ENCODE measurements at places on chromosomes 2 and 18.

DNA sequence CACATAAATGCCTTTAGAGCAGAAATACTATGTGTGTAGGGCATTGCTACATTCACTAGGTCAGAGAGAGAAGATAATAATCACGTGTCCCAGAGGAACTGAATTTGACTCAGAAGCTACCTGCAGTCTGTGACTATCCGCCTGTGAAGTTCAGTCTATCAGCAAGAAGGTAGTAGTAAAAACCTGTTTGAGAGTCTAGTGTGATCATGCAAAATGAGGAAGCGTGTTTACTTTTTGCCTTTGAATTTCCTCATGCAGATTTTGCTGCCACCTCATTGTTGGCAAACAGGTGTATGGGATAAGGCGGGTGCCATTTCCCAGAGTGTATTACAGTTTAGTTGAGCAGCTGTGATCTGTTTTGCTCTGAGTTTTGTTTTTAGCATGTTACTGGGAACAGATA lies 403.9 kb upstream of the FANCL start:
- no peak for DNase-seq

- no peak for DNase-seq
Observed at GRCh38 chr2:68907232-68907919, 36.2 kb upstream of the BMP10 start.

- no peak for DNase-seq
Observed at GRCh38 chr2:145138626-145139025, 618.7 kb upstream of the ZEB2 start.

GRCh38 chr2:113157118-113157896 lies 16.5 kb upstream of the PSD4 start:
- DNase-seq, result peak; percentile 55

DNA sequence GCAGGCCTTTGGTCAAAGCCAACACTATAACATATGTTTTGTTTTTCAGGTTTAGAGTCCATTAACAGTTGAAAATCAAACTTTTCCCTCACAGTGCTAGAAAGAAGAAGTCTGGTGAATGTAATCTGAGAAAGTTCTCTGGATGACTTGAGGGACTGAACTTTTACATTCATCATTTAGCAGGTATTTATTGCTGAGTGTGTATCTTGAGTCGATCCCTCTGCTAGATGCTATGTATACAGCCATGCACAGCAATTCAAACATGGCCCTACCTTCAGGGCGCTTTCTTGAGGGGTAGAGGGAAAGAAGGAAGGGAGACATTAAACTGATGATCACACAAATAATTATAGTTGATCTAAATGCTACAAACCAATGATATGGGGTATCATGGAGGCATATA lies 89.6 kb downstream of the CLHC1 start:
- DNase-seq, result no peak

DNA sequence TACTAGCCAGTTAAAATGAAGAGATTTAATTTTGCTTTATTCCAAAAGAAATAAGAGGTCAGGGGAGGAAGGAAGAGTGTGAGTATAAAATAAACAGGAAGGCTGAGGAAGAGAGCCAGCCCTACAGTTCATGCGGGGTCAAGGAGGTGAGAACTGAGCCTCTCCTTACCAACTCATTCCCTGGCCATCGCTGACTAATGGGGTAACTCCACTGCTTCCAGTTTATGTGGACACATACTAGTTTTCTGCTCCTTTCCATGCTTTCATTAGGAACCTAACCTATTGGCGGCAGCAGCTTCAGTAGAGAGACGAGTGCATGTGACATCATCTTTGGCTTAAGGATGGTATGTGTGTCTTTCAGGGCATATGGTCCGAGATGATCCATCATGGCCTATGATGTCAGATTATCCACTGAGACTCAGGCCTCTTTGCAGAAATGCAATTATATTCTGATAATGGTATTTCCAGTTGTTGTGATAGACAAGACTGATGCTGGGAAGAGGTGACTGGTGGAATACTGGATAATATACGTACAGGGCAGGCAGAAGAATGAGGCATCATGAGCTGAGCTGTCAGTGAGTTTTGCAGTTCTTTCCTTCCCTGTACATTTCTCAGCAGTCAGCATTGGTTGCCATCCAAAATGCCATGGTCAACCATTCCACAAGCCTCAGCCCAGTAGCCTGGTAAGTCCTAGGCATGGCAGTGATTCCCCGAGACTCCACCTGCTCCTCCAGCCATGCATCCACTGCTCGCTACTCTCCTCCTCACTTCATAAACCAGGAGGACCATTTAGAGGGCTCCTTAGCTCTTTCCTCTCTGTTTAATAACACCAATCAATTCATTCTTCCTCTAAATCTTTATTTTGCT lies 184.6 kb upstream of the OSR1 start:
- no peak for DNase-seq

DNA sequence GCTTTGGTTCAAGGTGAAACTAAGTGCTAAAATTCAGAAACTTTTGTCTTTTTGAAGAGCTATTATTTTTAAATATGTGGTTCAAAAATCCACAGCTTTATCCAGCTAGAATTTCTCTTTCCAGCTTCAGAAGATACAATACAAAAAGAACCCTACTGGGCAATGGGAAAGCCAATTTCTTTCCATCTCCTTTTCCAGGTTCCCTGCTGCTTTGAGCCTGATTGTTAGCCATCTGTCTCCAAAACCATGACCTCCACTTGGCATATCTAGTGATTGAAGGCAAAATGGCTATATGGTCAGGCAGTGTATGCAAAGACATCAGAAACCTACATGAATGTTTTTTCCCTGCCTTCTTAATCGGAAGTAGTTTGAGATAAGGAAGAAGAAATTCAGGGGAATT lies 134.1 kb downstream of the KCNH7 start:
- no peak for DNase-seq

- no peak for DNase-seq
Observed at GRCh38 chr2:204696124-204696523, 150.8 kb downstream of the PARD3B start.

- DNase-seq, result no peak
Observed at GRCh38 chr2:180495606-180496005, 484.8 kb upstream of the UBE2E3 start.

DNA sequence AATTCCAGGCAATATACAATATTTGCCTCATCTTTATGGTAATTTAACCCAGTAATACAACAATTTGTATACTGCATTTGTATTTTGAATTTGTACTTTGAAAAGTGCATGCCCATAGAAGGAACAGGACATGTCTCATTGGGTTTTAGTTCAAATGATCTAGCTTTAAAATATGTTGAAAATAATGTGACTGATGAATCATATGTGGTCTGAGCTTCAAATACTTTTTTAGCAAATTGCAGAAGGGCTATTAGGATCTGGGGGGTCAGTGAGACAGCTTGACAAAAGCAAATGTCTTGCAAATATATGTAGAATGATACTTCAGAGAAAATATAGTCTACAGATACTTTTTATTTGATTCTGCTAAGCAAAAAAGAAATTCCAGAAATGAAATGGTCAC lies 248.9 kb downstream of the DCC start:
- no peak for DNase-seq

- DNase-seq, result no peak
Observed at GRCh38 chr2:101199251-101199791, 48.1 kb upstream of the TBC1D8 start.

DNA sequence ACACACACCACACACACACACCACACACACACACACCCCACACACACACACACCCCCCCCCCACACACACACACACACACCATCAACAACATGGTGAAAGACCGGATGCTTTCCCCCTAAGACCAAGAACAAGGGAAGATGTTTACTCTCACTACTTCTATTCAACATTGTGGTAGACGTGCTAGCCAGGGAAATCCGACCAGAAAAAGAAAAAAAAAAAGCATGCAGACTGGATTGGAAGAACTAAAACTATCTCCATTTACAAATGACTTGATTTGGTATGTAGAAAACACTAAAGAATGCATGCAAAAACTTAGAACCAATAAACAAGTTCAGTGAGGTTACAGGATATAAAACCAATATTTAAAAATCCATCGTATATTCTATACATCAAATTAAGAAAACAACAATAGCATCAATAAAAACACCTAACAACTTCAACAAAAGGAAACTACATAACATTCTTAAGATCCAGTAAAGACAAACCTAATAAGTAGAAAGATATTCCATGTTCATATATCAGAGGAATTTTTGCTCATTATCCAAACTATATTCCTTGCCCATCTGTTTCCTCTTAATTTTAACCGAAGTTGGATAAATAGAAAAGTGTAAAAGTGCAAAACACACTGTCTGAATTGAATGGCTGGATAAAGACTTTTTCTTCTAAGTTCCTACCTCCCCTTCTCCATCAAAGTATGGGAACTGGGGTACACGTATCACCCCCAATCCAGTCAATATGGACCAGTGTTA lies 51.5 kb upstream of the RNU4ATAC start:
- DNase-seq, result no peak

GRCh38 chr2:221570321-221570935 lies 1.7 kb downstream of the EPHA4 start:
- DNase-seq, result no peak

GRCh38 chr2:105683011-105683492 lies 61.7 kb upstream of the NCK2 start:
- DNase-seq, result no peak

GRCh38 chr2:232838406-232838874 lies 31.6 kb upstream of the SNORC start:
- peak; percentile 66 for DNase-seq

DNA sequence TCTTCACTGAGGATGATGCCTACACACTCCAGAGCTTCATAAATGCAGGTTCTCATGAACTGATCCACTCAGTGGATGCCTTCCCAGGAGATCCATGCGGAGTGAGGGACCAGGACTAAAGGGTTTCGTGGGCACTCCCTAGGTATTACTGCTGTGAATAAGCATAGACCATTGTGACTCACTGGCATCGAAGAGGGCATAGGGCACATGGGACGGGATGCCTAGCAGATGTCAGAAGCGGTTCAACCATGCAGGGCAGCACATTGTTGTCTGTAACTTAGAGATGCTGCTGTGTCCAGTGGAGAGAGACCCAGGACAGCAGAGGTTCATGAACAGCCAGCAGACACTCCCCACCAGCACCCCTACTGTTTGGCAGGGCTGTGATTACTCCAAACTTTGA lies 17.2 kb downstream of the GKN2 start:
- no peak for DNase-seq

DNA sequence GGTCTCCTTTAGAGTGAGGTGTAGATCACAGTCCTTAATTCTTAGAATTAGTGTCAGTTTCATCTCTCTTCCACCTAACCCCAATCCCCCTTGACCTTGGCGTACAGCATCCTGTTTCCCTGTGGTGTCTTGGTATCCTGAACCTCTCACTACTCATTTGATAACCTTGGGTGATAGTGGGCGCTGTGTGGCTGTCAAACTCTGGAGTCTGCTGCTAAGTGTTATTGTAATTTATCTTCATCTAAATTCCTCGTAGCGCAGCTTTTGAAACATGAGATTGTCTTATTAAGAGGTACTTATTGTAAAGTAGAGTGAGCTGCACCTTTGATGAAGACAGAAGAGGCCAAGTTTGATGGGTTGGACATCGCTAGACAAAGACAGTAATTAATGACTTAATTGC lies 222.6 kb upstream of the SPRED2 start:
- DNase-seq, result no peak

GRCh38 chr2:208024091-208024490 lies 1.2 kb downstream of the PLEKHM3 start:
- no peak for DNase-seq

DNA sequence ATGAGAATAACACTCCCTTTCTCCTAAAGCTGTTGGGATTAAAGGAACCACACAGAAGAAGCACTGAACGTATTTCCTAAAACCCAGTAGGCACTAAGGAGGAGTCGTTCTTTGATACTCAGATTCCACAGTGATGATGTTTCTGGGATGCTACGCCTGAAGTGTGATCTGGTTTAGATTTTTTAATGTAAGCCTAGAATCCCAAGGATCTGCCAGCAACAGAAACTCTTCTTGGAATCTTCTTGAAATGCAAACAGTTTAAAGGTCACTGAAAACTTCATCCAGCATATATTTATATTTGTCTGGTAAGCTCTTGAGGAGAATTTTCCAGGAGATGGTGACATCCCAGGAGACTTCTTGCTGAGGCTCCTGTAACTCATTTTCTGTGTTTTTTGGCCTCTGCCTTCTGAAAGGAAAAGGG lies 247.6 kb upstream of the TRIB2 start:
- no peak for DNase-seq

DNA sequence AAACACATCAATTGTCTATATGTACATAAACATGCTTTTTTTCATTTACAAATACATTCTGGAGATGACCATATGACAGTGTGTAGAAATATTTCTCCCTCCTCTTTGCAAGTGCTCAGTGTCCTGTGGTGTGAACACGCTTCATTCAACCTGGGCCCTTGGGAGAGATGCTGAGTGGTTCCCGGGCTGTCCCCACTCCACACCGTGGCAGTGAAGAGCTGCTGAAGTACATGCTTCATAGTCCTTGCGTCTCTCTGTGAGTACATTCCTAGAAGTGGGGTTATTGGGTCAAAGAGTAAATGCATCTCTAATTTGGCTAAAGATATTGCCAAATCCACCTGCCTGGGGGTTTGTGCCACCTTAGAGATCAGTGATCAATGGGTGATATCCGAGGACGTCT lies 6.5 kb upstream of the GPR35 start:
- DNase-seq, result no peak

DNA sequence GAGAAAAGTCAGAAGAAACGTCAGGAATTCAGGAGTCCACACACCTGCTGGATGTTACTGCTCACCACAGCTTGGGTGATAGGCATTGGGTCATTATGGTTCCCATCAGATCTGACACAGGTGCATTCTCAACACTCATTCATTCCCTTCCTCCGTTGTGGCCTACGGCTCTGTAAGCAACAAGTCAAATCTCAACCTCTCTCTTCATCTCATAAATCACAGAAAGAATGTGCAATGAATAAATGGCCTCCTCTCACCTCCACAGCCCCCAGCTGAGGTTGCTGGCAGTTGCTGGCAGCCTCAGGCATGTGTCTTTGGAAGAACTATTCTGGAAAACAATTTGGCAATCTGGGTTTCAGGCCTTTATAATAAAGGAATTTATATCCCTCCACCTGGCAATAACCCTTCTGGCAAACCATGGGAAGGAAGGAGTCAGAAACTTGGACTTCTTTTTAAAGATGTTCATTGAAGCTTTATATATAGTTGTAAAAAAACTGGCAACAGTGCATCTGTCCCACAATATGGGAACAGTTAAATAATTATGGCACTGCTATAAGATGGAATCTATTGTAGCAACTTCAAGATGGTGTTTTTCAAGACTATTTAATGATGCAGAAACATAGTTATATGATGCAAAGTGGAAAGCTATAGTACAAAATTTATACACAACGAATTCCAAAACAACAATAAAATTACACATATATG lies 175.4 kb downstream of the ANAPC1 start:
- DNase-seq, result no peak

DNA sequence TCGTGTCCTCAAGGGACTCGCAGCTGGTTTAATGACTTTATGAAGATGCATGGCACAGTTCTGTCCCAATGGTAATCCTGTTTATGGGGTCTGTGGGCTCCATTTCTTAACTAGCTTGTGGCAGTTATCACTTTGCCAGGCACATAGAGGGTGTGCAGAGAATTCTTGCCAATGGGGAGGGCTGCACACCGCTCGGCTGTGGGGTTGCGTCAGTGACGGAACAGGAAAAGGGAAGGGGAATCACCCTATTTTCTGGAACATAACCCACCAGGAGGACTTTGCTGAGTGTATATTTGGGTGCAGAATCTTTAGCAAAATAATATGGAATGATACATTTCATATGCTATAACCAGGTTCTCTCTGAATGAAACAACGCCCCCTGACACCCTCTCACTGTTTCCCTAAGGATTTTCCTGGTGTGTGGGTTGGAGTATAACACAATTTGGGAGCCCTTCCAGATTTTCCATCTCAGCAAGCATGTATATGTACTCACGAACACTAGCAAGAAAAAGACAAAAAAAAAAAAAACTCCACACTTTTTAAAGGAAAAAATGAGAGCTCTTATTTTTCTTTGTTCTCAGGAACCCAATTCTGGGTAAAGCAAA lies 43.9 kb upstream of the TRIB2 start:
- DNase-seq, result no peak

All from activated CD4-positive, alpha-beta T cell treated with anti-CD3 and anti-CD28 coated beads for 4 hours (primary cell).